CD8-positive, alpha-beta memory T cell (primary cell): ENCODE measurements at places on chromosomes 7 and 10. TPM values are rescaled to one million over a fixed set of nuclear protein-coding genes. Genes with fewer than 3 reads are reported as not detected.

GRCh38 chr10:47090903-47091302 lies 179.7 kb downstream of the PTPN20 start:
- no peak for DNase-seq

- peak; percentile 47 for DNase-seq
Observed at GRCh38 chr7:44309271-44310091, 15.9 kb downstream of the CAMK2B start.

- DNase-seq, result no peak
Observed at GRCh38 chr7:46565253-46566096, 644.4 kb upstream of the IGFBP3 start.

DNA sequence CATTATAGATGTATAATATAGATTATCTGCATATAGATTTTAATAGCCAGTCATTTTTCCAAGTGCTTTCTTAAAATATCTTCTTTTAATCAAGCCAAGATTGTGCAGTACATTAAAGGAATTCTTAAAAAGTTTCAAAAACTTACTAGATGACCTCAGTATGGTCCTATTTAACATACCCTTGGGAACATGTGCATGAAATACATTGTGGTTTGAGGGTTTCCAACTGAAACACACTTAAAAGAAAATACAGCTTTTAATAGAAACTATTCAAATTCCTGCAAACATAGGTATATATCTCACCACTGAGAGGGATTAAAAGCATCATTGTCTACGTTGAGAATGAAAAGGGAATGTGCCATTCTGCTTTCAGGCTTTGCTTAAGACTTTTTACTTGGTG lies 364.9 kb downstream of the SUGCT start:
- DNase-seq, result no peak

- DNase-seq, result no peak
Observed at GRCh38 chr10:130547368-130547767, 411.2 kb downstream of the GLRX3 start.

GRCh38 chr7:156820445-156821063 lies 72.4 kb downstream of the LMBR1 start:
- DNase-seq, result no peak

GRCh38 chr7:50312250-50313162 lies 8.0 kb downstream of the IKZF1 start:
- no peak for DNase-seq

DNA sequence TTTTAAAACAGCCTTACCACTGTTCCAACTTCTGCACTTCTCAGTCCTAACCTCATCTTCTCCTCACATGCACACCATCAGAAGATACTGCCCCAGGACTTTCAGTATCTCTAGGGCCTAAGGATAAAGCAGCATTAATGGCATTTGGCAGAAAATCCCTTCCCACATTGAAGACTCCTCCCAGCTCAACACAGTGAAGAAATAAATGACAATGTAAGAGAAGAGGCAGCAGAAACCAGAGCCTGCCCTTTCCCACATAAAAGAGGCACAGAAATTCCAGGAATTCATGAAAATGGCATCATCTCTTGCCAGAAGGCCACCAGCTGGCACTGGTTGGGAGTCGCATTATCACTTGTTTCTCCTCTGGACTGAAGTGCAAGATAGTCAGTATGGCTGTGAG lies 3.7 kb downstream of the GCC1 start:
- DNase-seq, result no peak

- DNase-seq, result no peak
Observed at GRCh38 chr7:4875391-4875790, 8.1 kb downstream of the RADIL start.

- no peak for DNase-seq
Observed at GRCh38 chr7:157740251-157740798, 403.5 kb downstream of the DNAJB6 start.

- no peak for DNase-seq
Observed at GRCh38 chr7:33790746-33791145, 114.6 kb upstream of the BMPER start.

DNA sequence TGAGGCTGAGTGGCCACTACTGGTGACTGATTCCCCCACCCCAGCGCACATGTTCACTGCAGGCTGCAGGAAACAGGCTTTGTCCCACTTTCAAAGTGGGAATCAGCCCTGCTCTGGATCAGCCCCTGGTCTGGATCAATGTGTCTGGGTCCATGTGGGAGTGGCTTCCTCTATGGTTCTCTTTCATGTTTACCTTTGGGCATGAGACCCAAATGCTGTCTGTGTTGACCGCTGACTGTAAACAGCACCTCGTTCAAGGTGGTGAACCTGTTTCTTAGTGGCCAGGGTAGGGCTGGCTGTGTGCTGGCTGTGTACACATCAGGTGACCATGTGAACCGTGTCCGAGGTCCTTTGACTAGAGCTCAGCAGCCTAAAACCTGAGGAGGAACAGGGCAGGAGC lies 121.8 kb downstream of the CAMK1D start:
- no peak for DNase-seq

DNA sequence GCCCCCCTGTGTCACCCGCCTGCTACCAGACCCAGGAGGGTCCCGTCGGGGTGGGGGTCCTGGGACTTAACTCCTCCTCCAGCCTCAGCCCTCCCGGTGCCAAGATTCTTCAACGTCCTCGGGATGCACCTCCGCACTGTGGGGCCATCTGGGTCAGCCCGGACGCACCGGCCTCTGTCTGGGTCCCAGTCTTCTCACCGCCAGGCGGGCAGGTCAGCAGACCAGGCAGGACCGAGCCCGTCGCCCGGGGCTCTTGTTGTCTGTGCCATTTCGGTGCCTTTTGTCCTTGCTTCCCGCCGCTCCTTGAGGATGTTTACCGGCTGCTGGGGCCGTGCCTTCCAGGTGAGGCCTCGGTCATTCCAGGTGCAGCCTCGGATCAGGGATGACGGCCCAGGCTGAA lies 32.1 kb upstream of the PSMG3 start:
- no peak for DNase-seq

GRCh38 chr7:106102387-106102966 lies 9.6 kb downstream of the SYPL1 start:
- DNase-seq, result no peak

DNA sequence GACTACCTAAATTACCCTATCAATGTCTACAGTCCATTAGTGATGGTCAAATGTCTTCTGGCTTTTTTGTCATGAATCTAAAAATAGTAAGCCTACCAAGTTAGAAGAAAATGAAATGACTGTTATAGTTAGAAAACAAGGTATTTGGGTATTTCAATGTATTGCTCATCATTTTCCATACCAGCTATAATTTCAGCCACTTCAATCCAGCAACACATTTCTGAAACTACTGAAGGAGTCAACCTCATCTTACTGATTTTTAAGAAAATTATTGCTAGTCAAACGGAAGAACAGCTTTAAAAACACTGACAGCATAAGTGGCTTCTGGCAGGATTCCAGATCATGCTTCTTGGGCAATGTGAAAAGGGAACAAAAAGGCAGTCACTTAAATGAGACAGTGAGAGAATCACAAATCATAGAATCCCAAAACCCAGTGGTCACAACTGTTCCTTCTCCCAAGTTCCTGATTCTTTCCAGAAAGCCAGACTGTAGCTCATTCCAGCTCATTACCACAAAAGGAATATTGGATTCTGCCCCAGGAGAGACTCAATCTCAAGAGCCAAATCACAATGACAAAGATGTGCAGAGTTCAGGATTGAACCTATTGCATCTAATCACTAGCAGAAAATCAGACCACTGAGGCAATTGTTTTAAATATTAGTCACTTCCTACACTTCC lies 61.2 kb upstream of the LRRN3 start:
- DNase-seq, result no peak

- no peak for DNase-seq
Observed at GRCh38 chr7:153590136-153590535, 462.1 kb upstream of the DPP6 start.

- DNase-seq, result no peak
Observed at GRCh38 chr7:128271942-128272481, 30.9 kb downstream of the LEP start.

DNA sequence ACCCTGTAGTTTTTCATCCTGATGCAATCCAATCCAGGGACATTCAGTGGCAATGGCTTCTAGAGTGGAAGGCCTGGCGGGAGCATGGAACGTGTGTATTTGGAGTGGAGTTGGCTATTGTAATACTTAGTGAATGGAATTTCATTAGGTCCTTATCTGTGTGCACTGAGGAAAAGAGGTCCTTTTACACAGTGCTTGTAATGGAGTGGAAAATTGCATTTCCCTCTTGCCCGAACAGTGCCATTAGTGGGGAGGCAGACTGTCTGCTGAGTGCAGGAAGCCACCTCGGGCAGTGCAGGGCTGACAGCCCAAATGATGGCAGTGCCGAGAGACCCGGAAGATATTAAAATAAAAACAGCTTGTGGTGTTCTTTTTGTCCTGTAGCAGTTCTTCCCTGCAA lies 786.6 kb downstream of the LRMDA start:
- DNase-seq, result no peak

GRCh38 chr7:143305423-143306070 lies 10.4 kb upstream of the CLCN1 start:
- DNase-seq, result peak; percentile 73

DNA sequence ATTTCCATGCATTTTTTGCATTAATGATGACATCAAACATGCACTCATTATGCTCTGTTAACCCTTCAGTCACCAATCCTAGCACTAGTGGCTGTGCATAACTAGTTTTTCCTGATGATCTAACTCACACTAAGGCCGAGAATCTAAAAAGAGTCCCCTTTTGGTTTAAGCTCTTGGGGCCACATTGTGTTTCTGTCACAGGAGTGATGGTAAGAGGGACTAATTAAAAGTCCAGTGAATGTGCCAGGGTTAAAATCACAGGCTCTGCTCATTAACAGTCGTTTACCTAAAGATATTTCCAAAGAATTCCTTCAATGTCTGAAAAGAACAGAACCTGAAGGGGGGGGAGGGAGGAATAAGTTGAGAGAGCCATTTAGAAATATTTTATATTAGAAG lies 359.0 kb upstream of the ANKRD30A start:
- no peak for DNase-seq

GRCh38 chr7:18289788-18290187 lies 205.8 kb upstream of the HDAC9 start:
- no peak for DNase-seq

DNA sequence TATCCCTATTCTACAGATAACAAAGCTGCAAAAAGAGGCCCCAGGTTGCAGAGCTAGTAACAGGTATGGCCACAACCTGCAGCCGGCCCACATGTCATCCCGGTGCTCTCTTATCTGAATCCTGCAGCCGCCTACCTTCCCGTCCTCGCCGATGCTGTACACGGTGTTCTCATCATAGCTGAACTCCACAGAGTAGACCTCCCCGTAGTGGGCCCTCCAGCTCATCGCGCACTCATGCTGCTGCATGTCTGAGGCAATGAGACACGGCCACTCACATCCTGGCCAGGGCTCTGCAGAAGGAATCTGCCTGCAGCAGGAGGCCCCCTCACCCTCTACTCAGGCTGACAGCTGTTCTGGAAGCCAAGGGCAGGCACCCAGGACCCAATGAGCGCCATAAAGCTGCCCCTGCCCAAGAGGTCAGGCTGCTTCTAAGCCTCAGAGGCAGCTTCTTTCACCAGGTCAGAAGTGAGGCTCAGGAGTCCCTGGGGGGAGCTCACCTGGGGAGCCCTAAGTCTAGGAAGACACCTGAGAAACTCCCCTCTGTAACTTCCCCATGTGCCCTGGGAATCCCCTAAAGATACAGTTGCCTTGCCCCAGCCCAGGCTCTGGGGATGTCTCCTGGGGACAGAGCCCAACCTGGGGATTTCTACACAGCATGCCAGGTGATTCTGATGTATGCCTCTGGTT lies 17.9 kb upstream of the CYREN start:
- DNase-seq, result no peak

DNA sequence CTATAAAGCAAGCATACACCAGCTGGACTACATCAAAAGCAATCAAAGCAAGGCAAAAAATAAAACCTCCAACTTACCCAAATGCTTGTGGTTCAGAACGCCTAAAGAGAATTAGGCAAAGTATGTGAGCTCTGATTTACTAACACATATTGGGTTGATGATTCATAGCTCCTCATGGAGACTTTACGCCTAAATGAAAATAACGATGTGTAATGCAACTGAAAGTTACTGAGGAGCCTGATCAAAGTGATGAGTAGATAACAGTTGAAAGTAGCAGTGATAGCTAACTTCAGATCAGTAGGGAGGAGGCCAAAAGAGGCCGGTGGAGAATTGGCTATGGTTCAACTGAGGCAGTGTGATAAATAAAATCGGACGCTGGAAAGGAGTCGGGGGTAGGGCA lies 85.0 kb downstream of the MPP7 start:
- no peak for DNase-seq

DNA sequence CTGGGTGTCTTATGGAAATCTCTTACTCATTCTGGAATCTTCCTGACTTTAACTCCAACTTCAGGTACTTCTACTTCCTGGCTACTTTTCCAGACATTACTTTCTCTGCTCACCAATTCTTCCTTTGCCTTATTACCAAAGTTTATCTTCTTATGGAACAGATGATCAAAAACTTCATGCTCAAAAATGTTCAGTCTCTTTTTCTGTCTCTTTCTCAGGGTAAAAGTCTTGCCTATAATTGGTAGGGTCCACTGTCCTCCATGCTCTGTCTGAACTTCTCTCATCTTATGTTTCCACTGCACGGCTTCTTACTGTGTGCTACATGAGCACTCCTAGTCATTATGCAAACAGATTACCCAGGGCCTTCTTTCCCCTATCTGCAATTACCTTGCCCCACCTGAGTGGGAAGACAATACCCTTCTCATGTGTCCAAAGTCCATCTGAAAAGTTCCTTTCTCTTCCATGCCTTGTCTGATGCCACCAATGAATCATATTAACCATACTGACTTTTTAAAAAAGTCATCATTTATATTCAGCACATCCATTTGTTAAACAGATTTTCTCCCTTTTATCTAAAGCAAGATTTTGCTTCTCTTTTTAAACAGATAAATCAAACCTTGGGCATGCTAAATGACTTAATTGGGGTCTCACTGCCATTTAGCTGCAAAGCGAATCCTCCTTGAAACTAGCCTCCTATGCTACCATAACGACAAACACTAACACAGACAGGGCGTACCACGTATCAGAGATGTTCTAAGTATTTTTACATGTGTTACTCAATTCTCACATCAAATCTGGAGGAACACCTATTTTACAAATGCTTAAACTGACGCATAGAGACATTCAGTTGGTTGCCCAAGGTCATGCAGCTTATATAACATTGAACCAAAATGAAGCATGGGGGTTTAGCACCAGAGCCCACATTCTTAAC lies 48.8 kb downstream of the SEMA3C start:
- DNase-seq, result no peak

Gene CYP3A7
- not detected for total RNA-seq

Gene SLC39A12
- total RNA-seq, result not detected

Gene ST8SIA6
- not detected for total RNA-seq

Gene PRTFDC1
- 1.5 TPM for total RNA-seq

Gene FASTK
- total RNA-seq, result 88.8 TPM

Gene PDZD7
- total RNA-seq, result 0.31 TPM

Gene CCDC172
- total RNA-seq, result not detected

Gene DHTKD1
- 11.1 TPM for total RNA-seq

Gene GHRHR
- not detected for total RNA-seq

Gene HTR5A
- total RNA-seq, result not detected

Gene WNT2
- total RNA-seq, result not detected

Gene OR2A1
- total RNA-seq, result not detected

Gene RBP4
- total RNA-seq, result not detected

Gene SPDYE3
- not detected for total RNA-seq

Gene AKR1E2
- total RNA-seq, result 2.5 TPM

Gene GLCCI1
- total RNA-seq, result 9.5 TPM
